ENCODE measurements at places on chromosomes 1 and 21. TPM values are rescaled to one million over a fixed set of nuclear protein-coding genes. Genes with fewer than 3 reads are reported as not detected.

GRCh38 chr1:89273324-89273778 lies 691 bp upstream of the GBP5 start:
- DNase-seq = no peak

DNA sequence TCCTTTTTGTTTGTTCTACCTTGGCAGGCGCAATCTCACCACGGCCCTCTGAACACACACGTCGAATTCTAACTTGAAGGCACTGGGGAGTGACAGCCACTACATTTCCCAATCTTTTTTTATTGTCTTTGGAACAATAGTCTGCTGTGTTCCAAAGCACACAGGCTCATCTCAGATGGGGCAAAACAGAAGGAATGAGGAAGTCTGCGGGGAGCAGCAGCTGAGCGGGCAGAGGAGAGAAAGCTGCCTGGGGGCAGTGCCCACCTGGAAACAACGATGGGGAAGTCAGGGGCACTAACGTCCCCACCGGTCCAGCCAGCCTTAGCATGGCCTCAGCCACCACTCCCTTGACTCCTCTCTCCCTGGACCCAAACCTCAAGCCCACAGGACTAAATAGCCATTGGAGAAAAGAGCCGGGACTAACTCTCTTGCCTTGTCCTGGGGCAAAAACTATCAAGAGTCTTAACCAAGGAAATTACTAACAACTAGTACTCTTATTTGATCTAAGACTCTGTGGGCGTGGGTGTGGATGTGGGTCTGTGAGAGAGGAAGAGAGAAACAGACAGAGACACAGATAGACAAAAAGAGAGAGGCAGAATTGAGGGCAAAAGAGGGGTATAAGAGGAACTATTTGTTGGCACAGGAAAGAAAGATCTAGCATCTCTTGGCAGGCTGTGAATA lies 34.2 kb downstream of the SYF2 start:
- DNase-seq = no peak

- no peak for DNase-seq
Measured at GRCh38 chr1:165073185-165074007, 283.1 kb downstream of the LMX1A start.

The ALDH9A1 gene
- 82.1 TPM for total RNA-seq

The KCNJ9 gene
- total RNA-seq = not detected

The RGS13 gene
- not detected for total RNA-seq

DNA sequence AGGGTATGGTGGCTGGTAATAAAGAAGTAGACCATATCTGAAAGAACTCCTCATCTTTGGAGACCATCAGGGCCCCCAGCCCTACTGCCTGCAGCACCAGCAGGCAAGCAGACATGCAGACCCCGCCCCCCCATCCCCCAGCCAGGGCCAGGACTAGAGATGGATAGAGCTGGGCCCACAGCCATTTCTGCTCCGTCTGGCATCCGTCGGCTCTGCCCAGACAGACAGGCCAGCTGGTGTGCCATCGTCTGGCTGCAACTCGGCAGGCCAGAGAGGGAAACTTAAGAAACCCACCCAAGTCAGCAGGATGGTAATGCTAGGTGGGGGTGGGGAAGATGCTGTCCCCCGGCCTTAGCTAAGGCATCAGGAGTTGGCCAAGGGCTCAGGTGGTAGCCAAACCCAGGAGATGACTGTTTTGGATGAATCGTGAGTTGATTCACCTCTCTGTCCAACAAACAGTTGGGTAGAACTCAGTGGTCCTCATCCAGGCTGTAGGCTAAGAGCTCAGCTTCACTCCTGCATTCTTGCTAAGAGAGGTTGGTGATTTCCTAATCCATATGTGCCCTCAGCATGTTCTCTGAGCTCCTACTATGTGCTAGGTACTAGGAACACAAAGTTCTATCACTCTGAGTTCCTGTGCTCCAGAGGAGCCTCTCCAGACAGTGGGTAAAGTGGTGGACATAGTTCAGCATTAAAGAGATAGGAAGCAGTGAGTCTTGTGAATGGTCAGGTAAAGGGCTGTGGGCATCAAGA lies 23.2 kb upstream of the TMEM222 start:
- no peak for DNase-seq

The TNFRSF1B gene
- total RNA-seq = 2.5 TPM

GRCh38 chr1:8317647-8318381 lies at the start of gene SLC45A1:
SLC45A1 (plus strand) TSS chr1:8318114; CDS start chr1:8324330, 6,216 bp downstream.
- peak; percentile 70 for DNase-seq

- DNase-seq = peak; percentile 92
Measured at GRCh38 chr21:45001134-45002095, 61.6 kb downstream of the SLX9 start.

The HPCAL4 gene
- not detected for total RNA-seq

- DNase-seq = no peak
Measured at GRCh38 chr1:66480162-66480561, 53.8 kb upstream of the SGIP1 start.

The FABP3 gene
- total RNA-seq = 18.5 TPM

The TEX38 gene
- total RNA-seq = not detected

DNA sequence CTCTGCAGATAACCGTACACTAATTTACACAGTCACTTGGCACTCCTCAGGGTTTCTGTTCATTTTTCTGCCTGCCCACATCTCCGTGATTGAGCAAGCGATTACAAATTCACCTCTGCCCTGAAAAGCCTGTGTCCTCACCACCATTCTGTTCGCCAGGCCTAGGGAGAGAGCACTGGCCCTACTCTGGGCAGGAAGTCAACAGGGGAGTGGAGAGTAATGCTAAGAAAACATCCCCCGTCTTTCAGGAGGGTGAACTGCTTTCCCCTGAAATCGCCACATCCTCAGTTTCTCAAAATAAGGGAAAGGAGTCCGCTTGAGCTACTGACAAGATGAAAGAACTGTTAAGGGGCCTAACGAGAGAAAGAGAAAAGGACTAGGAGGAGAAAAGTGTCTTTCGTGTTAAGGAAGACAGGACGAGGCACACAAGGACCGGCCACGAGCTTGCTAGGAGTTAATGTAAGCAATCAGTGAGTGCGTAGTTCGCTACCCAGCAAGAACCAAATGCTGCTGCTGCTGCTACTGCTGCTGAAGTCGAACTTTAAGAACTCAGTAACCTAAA lies 632 bp downstream of the PEX19 start:
- peak; percentile 57 for DNase-seq

The HSPG2 gene
- total RNA-seq = 70.4 TPM
